ENCODE measurements at places on chromosomes 7 and 10.
A peak's percentile ranks its signal among the peaks of the same experiment; 100 is the strongest.

GRCh38 chr7:141737118-141737835, 881 bp upstream of the SSBP1 start:
- DNase-seq = peak; percentile 17

GRCh38 chr10:131205556-131205955, 106.0 kb downstream of the TCERG1L start:
- DNase-seq = no peak

- DNase-seq = no peak
These were observed 23.3 kb downstream of the MYOF start for GRCh38 chr10:93458821-93459257.

GRCh38 chr7:139079861-139080260, 29.7 kb downstream of the ZC3HAV1 start:
- no peak for DNase-seq

GRCh38 chr10:76675951-76676587, 961.5 kb downstream of the KCNMA1 start:
- no peak for DNase-seq

DNA sequence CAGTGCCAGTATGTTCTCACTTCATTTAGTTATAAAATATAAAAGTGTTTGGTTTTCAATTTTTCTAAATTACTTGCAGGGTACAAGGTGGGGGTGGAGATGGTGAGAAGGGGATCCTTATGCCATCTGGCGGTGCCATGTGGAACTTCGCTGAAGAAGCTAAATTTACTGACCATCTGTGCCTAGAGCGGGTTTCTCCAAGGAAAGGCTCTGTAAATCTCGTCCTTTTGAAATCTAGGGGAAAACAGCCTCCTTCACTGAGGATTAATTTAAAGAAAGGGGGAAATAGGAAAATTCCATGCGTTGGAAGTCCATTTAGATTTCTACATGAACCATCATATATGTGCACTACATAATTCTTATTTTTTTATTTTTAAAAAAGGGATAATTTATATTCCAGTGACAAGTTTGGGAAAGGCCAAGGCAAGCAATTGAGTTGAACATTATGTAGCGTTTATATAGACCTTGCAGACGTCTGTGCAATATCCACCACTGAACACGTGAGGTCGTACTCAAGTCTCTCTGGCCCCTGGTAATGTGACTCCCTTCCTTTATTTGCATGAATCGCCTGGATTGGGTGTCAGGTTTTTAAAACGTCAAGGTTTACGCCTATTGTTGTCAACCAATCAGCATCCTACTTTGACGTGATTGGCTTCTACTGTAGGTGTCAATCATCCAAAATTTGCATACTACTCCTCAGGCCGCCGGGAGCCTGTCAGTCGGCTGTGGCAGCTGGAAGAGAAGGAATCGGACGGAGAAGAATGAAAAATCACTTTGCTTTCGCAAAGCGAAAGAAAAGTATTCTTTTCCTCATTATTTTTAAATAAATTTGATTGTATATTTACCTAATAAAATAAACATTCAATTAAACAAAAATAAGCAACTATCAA, 297.1 kb upstream of the NFE2L3 start:
- DNase-seq = no peak

DNA sequence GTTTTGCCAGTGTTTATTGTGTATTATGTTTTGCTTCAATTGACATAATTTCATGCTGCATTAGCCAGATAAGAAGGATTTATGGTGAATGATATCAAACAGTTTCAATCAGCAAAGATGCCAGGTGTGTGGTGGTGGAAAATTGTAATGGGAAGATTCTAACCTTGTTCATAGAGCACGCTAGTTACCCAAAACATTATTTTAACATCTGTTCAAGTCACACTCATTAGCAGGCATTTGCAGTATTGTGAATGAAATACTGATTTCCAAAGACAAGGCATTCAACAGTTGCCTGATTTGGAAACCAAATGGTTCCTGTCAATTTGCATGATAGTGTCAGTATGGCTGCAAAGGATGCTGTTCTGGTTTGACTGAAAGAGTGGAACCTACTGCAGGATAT, 129.7 kb downstream of the EPC1 start:
- no peak for DNase-seq

- no peak for DNase-seq
These were observed 488.1 kb upstream of the GRM3 start for GRCh38 chr7:86155623-86156022.

- DNase-seq = no peak
These were observed 8.5 kb upstream of the TMEM270 start for GRCh38 chr7:73852500-73852899.

DNA sequence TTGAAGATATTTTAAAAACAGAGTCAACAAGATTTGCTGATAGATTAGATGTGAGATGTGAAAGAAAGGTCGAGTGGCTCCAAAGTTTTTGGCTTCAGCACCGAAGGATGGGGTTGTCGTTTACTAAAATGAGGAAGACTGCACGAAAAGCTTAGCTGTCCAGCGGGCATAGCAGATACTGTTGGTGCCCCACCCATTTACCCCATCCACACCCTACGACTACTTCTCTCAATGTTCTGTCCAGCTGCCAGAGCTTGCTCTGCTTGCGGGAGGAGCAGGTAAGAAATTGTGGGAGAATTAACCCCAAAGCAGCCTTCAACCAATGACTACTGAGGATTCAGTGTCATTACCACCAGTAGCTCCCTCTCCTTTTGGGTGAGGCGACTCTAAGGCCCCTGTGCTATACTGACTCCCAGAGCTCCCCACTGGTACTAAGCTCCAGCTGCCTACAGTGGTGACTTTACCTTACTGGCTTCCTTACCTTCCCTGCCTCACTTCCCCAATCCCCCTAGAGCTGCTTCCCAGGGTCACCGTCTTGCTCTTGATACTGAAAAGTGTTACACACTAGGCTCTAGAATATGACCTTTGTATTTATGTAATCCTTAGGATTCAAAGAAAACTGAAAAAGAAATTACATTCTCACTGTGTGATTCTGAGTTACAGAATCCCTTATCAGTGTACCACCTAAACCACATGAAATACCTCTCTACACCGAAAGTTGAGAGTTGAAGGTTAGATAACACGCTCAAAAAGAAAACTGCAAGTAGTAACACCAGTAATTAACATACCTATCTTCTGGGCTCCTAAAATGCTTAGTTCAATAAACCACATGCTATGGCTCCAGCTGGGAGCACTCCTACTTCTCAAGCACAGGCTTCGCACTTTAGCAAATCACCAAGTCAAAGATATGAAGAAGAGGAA, 22.3 kb downstream of the CACUL1 start:
- DNase-seq = peak; percentile 45

- DNase-seq = no peak
These were observed 2.1 kb upstream of the CCDC126 start for GRCh38 chr7:23594879-23595604.

DNA sequence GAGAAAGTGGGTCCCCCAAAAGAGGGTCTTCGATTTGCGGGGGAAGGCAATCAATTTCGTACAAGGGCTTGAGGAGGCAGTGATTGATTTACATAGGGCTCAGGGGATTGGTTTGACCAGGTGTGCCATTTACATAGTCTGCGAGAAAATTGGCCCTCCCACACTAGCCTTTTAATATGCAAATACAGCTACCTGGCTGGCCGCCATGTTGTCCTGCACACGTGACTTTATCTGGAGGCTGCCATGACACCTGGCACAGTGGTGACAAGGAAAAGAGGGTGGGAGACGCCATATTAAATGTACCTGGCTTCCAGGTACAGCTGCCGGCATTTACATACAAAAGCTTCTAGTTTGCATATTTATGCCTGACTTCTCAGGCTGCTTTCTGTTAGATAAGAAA, 1577.2 kb upstream of the LRRTM3 start:
- no peak for DNase-seq

GRCh38 chr10:24882047-24882698, 70.2 kb downstream of the PRTFDC1 start:
- peak; percentile 53 for DNase-seq

DNA sequence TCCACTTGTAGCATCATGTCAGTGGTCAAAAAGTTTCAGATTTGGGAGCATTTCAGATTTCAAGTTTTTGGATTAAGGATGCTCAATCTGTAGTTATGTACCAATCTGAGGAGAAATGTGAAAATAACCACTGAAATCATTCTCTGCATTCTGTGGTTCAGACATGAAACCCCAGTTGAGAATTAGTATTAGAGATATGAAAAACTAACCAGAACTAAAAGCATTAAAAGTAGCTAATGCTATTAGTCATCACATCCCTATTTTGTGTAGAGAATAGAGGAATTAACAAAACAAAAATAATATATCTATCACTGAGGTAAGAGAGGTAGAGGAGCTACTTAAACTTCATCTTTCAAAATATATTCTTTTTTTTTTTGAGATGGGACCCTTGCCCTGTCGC, 28.0 kb downstream of the MICU1 start:
- DNase-seq = no peak

GRCh38 chr10:42970451-42971250, 106.2 kb upstream of the RET start:
- DNase-seq = no peak

- DNase-seq = no peak
These were observed 42.2 kb upstream of the SRGN start for GRCh38 chr10:69045441-69046300.

DNA sequence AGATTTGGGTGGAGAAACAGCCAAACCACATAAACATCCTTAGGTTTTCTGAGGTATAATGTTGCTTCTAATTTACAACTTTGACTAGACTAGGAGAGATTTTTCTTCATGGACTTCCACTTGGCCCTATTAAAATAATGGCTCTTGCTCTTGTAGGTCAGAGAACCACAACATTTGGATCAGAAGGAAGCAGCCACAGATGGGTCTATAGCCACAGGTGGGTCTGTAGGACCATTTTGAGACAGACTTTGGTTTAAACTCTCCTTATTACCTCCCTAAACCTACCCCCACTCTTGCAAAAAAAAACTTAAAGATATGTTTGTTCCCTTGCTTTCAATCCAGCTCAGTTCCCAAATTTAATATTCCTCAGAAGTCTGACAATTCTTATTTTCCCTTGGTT, 1260.8 kb downstream of the GATA3 start:
- no peak for DNase-seq

DNA sequence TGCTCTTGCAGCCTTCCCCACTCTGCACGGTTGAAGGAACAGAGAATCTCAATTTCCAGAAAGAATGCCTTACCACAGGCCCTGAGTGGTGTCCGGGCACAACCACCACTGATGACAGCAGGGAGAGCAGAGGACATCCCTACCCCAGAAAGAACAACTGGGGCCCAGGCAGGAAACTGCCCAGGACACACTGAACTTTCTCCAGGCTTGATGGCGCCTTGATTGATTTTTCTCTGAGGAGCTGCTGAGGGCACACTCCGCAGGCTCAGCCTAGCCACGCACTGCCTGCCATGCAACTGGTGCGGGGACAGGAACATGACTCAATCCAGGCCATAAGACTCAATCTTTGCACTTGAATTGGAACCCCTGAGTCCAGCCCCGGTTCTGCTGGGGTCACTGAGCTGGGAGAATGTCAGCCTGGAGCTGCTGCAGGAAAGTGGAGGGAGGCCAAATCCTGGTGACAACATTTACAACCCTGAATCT, 5.9 kb downstream of the AKR1B1 start:
- no peak for DNase-seq

DNA sequence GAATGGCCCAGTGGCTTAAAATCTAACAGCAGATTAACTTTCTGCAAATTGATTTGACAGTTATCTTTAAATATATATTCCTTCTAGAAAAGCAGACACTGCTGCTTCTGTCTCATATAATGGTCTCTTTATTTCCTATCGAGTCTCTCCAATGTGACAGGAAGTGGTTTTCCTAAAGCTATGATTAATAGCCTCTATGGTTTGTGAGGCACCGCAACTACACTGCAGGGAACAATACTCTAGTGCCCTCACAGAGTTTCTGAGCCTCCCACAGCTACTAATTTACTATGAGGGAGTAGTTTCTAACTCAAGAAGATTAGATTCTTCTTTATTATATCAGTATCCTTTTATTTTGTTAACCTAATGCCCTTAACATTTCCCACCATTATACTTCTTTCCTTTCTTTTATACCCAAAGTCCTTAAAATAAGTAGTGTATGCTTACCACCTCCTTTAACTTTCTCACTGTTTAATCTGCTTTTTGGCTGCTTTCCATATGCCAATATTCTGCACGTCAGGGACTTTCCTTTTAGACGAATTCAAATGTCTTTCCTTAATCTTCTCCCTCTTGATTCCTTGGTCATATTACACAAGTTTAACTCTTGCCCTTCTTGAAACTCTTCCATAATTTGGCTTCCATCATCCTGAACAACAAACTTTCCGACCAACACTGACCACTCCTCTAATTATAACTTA, 23.8 kb upstream of the AHR start:
- no peak for DNase-seq

DNA sequence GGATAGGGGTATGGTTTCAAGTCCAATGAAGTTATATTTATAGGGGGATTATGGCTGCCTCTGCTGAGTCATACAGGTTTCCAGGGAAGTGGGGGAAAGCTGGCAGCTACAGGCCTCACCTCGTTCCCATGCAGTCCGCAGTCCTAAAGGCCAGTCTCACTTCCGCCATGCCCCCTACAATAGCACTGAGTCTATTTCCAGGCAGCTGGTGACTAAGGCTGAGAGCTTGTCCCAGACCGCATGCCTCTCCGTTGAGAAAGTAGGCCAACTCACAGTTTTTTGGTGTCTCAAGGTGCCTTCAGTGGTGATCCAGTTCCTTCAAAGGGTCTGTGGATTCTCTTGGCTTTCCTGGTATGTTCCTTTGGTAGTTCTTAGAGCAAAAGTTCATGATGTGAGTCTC, 203.9 kb upstream of the GLI3 start:
- no peak for DNase-seq

Data from CD4-positive, alpha-beta T cell (primary cell).